Right atrium auricular region (tissue), 2 donors: ENCODE measurements at places on chromosomes 11 and 22. TPM values are rescaled to one million over a fixed set of nuclear protein-coding genes. Genes with fewer than 3 reads are reported as not detected.

GRCh38 chr22:47288680-47289079, 526.2 kb downstream of the TBC1D22A start:
- no peak for DNase-seq

DNA sequence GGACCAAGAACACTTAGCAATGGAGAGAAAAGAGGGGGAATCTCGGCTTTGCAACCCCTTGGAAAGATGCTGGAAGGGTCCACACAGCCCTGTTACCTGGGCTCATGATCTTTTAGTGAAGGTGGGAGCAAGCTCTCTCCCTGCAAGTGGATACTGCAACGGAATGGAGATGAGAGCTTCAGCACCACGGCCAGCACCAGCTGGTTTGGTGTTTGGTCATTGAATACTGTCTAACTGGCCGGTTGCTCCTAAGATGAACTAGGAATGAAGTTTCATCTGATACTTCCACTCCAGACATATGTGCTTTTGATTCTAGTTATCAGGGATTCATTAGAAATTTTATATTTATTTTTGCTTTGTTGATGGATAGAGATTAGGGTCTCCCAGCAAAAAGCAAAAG, 16.3 kb downstream of the HTR3A start:
- DNase-seq, result no peak

DNA sequence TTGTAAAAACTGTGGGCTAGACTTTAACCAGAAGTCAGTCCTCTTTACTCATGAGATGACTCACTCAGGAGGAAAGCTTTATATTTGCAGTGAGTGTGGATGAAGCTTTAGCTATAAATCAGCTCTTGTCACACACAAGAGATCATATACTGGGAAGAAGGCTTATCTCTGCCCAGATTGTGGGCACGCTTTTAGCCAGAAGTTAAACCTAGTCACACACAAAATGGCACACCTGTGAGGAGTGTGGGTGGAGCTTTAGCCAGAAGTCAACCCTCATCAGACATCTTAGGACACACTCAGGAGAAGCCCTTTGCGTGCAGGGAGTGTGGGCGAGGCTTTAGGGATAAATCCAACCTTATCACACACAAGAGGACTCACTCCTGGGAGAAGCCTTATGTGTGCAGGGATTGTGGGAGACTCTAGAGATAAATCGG, 706.9 kb upstream of the LUZP2 start:
- no peak for DNase-seq

DNA sequence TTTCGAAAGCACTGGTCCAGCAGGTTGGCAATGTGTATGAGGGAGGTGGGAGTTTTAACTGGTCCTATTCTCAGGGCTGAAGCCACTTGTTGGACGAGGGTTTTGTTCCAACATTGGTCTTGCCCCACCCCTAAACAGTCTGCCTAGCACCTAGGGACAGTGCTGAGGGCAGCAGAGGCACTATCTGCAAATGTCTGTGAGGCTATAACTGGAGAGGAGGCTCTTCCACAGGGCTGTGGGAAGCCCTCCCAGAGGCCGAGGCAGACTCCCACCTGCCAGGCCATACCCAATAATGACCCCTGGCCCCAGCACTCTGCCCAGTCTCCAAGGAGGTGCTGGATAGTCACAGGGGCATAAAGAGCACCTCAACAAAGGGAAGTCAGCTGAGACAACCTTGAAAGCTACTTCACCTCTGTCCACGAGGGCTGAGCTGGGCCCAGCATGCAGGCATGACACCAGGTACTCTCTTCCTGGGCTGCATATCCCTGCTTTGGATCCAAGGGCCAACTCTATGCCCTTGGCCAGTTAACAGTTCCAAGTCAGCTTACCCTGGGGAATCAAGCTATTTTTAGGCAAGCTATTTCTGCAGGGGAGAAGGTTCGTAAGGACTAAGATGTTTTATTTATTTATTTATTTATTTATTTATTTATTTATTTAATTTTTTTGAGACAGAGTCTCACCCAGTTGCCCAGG, 40.2 kb upstream of the SLC25A1 start:
- DNase-seq, result no peak

DNA sequence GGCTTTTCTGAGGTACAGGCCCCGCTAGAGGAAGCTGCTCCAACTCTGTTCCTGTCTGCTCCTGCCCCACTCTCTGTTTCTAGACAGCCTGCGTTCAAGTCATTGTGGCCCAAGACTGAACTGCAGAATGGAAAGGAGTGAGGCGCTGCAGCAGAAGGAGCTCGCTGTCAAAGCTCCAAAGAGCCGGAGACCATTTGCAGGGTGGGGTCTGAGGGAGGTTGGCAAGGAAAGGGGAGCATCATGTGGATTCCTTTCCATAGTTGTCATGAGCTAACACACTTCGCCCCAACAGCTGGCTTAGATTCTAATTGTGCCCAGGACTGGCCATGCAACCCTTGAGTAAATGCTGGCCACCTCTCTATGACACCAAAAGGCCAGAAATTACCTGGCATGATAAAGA, 18.8 kb downstream of the APOL4 start:
- no peak for DNase-seq

DNA sequence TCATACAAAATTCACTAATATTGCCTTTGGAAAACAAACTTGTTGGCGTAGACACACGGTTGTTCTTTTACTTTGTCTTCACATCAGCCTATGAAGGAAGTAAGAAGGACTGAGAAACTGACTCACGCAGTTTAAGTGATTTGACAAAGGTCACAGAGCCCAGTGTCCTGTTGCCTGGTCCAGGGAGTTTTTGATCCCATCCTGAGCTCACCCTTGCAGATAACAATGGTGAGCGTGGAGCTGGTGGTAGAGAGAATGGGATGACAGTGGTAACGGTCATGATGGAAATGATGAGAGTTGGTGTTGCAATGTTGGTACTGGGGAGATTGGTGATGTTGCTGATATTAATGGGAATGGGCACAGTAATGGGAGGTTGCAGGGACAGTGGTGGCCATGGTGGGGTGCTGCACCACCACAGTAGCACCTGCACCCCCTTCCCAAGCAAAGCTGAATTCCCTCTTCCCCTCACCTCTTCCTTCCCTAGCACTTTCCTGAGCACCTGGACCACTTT, 22.0 kb downstream of the CREB3L1 start:
- DNase-seq, result no peak

- no peak for DNase-seq
Measured at GRCh38 chr11:86765878-86766277, 34.5 kb upstream of the PRSS23 start.

DNA sequence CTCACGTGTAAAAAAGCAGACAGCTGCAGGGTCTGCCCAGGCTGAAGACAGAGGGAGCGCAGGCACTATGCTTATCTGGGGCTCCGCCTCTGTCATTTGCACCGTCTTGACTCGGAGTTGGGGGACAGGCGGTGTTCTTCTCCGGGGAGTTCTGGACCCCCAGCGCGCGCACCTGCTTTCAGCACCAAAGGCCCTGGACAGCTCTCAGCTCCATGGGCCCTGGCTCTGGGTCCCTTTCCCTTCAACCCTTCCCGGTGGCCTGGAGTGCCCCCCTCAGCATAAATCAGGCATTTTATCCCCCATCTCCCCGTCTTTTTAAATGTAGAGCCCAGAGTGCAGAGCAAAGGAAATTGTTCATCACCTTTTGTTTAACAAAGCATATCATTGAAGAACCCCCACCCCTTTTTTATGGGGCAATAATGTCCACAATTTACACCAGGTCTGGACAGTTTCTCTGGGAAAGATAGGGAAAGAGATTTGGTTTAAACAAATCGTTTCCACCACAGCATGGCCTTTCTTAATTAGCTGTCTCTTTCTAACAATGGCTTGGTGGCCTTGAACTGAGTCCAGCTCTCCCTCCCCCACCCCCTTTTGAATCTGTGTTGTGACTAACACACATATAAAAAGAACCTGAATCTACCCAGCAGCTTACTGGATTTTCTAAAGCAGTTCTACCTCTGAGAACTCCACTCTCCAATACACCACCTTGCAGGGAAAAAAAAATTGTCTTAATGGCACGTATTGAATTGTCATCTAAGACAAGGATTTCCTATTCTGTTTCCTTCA, 1.7 kb downstream of the SEZ6L start:
- DNase-seq, result no peak

DNA sequence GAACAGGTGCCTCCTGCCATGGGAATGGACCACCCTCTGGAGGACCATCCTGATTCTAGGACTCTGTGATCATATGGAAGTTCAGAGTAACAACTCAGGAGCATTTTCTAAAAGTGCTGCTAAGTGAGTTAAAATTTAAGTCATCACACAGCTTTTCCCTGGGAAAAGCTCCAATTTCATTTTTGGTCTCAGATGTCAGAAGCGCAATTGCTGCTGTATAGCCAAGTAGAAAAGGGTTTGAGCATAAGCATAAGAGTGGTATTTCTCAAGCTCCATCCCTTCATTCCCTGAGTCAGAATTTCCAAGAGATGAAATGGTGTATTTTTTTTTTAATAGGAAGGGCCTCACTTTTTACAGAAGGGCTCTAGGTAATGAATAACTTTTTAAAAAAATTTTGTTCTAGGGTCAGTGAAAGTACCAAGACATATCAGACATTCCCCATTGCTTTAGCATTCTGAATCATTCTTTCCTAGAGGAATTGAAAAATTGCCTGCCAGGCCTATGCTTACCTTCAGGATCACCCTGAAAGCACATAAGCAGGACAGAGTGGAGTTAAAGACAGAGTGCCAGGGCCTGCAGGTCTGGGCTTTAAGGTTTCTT, 564.5 kb upstream of the ISX start:
- no peak for DNase-seq

DNA sequence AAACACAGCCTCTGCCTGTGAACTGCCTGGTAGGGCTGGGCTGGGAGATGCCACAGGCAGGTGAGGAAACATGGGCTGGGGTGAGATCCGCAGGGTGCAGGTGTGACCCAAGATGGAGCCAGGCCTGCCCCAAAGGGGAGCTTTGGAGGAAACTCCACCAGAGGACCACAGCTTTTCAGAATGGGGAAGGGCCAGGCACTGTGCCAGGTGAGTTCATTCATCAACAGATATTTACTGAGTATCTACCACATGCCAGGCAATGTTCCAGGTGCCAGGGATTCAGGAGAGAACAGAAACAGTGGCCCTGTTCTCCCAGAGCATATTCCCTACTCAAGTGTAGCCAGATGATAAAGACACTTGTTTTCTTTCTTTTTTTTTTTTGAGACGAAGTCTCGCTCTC, 11.2 kb downstream of the RTN4RL2 start:
- no peak for DNase-seq

DNA sequence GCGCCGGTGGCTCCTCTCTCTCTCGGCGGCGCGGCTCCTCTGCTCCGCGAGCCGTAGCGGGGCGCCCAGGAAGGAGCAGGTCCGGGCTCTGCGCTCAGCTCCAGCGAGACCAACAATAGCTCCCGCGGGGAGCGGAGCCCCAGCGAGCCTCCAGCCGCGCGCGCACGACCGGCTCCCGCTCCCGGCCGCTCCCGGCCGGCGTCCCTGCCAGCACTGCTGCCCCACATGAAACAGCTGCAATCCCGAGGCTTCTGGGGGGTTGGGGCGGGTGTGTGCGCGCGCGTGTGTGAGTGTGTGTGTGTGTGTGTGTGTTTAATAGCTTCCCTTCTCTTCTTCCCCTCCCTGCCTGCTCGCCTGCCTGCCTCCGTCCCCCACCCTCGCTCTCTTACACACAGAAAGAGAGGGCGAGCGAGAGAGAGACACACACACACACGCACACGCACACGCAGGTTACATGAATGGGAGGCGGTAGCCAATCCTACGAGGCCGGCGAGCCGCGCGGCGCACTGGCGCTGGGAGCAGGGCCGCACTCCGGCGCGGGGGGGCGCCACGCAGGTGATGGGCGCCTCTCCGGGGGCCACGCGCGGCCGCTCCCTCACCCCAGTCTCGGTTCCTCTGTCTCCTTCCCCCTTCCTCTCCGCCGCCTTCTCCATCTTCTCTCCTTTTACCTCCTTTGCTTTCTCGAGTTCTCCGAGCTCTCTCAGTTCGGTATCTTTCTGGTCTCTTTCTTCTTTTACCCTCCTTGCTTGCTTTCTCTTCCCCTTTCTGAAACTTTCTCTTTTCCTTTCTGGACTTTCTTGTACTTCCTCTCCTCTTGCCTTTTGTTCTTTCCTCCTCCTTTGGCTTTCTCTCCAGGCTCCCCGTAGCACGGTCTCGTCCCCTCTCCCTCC, at the start of gene TENM4:
TSS of gene TENM4 (minus strand) at position 460 of the 890 bp plus-strand sequence. CDS start 371,086 bp downstream, outside the sequence.
- DNase-seq, result no peak

OR4C3 gene
- not detected for total RNA-seq

TMPRSS6 gene
- total RNA-seq, result not detected

CLMP gene
- 8.4 TPM for total RNA-seq

KRTAP5-7 gene
- total RNA-seq, result not detected

OR10AG1 gene
- total RNA-seq, result not detected
